ENCODE measurements at places on chromosomes 5 and 9.

- no peak for DNase-seq
Observed at GRCh38 chr9:123940721-123941523, 11.0 kb upstream of the DENND1A start.

- DNase-seq, result no peak
Observed at GRCh38 chr9:128150594-128151308, 1.5 kb downstream of the LCN2 start.

- no peak for DNase-seq
Observed at GRCh38 chr9:33162721-33163311, 4.3 kb downstream of the B4GALT1 start.

DNA sequence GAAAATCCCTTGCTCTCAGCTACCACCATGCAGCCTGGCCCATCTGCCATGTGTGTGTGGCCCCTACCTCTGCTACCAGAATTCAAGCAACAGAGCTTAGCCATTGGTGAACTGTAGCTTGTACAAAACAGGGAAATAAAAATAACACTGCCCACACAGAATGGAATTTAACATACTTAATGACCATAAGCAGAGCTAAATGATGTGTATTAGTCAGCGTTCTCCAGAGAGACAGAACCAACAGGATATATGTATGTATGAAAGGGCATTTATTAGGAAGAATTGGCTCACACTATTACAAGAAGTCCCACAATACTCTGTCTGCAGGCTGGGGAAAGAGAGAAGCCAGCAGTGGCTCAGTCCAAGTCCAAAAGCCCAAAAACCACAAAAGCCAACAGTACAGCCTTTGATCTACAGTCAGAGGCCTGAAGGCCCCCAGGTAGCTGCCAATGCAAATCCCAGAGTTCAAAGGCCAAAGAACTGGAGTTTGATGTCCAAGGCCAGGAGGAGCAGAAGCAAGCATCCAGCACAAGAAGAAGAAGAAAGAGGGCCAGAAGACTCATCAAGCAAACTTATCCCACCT lies 318.8 kb downstream of the DNAH5 start:
- no peak for DNase-seq

DNA sequence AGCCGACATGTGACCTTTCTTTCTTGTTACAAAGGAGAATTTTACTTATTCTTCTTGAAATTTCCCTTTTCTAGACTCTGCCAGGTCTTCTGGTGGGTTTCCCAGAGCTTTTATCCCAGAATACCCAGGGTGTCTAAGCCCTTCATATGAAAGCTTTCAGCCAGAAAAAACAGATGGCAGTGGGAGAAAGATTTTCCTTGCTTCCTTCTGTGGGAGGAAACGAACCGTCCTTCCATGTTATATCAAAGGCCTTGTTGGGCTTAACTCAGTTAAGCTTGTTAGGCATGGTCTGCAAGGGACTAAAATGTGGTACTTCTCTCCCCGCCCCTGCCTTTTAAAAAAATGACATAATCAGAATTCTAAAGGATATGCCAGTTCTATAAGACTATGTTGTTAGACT lies 47.5 kb downstream of the SPATA31D1 start:
- DNase-seq, result no peak

DNA sequence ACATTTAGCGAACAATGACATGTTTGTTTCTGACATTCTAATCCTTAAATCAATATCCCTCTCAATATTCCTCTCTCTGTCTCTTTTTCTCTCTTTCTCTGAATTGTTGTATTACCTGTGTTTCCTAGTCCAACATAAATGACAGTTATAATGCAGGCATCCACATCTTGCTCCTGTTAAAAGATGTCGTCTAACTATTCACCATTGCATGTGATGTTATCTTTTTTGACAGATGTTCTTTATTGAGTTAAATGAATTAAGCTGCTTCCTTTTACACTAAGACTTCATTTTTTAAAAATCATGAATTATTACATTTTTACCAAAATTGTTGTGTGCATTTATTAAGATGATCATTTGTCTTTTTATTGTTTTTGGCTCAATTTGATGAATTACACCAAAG lies 527.5 kb downstream of the PRR16 start:
- DNase-seq, result no peak

GRCh38 chr5:1638658-1639400 lies 115.1 kb upstream of the LPCAT1 start:
- no peak for DNase-seq

GRCh38 chr9:29968831-29969230 lies 2395.6 kb upstream of the C9orf72 start:
- no peak for DNase-seq

DNA sequence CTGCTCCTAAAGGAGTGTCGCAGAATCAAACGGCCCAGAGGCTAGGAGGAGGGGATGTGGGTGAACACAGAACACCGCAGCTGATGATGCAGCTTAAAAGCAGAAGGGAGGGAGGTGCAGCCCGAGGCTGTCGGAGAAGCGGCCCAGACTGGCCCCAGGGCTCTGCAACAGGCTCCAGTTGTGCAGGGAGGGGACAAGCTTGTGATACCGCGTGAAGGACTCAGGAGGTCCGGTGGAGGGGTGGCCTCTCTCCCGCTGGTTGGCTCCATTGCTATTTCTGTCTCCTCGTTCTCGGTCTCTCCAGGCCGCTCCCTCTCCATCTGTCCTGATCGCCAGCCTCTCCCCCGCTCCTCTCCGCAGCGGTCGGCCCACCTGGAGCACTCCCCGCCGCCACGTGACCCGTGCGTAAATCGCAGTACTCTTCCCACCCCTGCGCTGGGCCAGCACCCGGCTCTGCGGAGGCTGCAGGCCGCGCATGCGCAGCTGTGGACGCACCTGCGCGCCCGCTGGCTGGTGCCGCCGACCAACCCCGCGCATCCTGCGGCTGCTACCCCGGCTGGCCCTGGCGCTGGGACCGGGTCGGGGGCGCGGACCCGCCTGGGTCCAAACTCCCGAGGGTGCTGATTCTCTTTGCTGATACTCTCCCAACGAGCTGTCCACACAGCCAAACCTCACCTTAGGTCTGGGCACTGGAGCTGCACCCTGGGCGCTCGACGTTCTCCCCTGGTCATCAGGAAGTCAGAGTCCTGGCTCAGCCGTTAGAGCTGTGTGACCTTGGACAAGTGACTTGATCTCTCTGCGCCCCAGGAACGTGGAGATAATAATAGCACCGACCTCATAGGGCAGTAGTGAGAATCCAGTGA lies 3.7 kb upstream of the STXBP1 start:
- DNase-seq, result peak; percentile 33

DNA sequence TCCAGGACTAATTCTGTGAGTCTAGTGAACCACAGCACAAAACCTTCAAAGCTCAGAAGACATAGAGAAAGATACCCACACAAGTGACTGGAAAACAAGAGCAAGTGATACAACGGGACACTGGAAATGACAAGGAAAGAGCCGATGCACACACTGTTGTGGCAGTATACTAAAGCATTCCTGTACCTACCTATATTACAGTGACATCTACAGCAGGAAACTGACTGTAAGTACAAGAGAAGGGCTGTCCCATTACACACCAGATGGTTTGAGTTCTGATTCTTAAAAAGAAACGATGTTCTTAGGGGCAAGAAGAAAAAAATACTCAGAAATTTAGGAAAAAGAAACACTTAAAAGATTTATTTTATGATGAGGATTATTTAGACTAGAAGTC lies 18.5 kb downstream of the TMEM245 start:
- DNase-seq, result no peak

- no peak for DNase-seq
Observed at GRCh38 chr9:129595903-129596540, 24.9 kb downstream of the C9orf50 start.

- no peak for DNase-seq
Observed at GRCh38 chr9:14198841-14199455, 115.0 kb downstream of the NFIB start.

DNA sequence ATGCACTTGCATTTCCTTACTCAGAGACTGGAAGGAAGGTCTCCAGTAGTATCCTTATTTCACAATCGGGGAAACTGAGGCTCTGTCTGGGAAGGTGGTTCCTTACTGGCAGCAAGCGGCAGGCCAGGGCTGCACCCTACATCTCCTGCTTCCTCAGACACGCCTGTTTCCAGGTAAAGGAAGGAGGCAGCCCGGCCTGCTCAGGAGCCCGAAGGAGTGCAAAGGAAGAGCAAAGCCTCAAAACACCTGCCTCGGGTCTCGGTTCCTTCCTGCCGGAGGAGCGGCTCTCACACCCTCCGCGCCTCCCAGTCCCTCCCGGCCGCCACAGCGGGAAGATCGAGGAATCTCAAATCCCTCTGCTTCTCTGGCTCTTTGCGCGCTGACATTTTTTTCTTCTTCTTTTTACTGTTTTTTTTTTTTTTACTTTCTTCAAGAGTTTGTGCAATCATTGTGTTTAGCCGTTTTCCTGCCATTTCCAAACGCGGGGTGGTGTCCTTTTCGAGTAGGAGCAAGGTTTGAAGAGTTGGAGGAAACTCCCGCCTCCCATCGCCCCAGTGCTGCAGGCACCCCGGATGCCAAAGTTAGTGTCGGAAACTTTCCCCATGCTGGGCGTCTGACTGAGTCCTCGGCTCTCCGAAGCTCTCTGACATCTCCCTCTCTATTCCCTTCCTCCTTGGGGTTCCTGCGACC lies 1.0 kb downstream of the GGTA1 start:
- no peak for DNase-seq

GRCh38 chr5:111863801-111864200 lies 106.8 kb upstream of the NREP start:
- no peak for DNase-seq

DNA sequence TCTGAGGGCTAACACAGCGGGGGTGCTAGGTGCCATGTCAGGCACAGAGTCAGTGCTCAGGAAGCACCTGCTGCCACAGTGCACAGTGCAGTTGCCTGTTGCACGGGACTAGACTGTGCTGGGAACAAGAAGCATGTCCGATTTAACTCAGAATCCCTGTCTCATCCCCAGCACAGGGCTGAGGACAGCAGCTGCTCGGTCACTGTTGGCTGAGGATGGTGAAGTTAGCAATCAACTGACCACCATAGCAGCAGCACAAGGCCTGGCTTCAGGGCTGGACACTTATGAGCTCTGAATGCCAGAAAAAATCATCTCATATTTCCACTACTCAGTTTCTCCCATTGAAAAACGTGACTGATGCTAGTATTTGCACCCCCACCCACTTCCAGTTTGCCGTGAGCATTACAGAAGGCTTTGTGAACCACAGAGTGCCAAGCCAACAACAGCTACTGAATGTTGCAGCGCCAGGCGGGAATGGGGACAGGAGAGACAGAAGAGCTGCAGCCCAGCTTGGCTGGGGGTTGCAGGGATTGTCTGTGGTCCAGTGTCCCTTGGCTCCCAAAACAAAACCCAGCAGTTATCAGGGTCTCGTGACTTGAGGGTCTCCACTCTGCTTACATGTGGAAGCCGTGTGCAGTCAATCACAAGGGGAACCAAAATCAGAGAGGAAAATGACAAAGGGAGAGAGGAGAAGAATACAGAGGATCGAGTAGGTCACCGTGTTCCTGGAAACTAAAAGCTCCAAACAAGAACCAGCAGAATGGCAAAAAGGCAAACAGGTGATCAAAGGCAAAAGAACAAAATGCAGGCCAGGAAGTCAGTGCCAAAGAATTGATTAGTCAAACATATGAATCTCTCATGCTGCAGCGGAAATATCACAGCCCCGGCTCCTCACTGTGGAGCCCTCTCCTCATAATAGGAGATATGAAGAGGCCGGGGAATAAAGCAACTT lies 155.6 kb downstream of the CRB2 start:
- DNase-seq, result no peak

- no peak for DNase-seq
Observed at GRCh38 chr5:137582218-137582617, 83.1 kb upstream of the SPOCK1 start.

DNA sequence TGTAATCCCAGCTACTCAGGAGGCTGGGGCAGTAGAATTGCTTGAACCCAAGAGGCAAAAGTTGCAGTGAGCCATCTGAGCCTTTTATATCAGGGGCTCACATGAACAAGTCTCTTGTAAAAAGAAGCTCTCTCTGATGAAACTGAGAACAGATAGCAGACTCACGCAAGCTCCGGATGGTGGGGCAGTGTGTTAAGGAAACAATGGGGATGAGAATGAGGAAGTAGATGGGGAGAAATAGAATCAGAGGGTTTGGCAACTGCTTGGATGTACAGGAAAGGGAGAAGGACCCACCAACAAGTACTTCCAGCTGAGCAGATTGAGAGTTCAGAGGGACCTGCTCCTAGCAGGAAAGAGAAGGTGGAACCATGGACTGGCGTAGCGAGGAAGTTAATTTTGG lies 18.6 kb downstream of the TMEM252 start:
- no peak for DNase-seq

DNA sequence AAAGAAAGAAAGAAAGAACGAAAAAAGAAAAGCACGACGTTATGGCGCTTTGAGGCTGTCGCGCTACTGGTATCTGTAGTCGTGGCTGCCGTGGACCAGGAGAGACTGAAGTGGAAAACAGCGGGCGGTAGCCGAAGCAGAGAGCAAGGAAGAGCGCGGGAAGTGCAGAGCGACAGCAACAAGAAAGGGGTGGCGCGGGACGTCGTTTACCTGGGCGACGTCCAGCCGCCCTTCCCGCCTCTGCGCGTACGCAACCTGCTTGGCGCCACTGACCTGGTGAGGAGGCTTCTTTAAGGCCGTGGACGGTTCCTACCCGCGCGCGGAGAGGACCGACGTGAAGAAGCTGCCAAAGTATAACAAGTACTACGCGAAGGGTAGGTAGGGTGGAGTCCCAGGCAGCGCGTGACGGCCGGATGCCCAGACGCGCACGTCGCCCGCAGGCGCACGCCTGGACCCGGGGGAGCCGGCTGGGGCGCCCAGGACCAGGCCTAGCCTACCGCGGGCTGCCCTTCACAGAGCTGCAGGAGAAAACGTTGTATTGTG lies 15.4 kb downstream of the CCL28 start:
- DNase-seq, result peak; percentile 8

DNA sequence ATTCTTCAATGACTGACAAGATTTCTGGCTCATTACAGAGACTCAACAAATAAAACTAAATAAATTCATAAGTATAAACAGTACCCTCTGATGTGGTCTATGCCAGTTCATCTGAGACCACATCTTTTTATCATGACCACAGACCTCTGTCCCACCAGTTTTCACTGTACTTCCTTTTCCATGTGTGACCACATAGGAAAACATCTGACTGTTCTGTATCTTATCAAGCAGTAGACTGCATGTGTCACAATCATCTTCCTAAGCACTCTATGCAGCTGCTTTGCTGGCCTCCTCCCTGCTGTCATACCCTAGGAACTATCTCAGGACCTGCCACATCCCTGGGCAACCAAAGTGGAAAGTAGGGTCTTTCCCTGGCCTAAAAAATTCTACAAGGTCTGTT lies 205.0 kb upstream of the ZNF462 start:
- DNase-seq, result no peak

DNA sequence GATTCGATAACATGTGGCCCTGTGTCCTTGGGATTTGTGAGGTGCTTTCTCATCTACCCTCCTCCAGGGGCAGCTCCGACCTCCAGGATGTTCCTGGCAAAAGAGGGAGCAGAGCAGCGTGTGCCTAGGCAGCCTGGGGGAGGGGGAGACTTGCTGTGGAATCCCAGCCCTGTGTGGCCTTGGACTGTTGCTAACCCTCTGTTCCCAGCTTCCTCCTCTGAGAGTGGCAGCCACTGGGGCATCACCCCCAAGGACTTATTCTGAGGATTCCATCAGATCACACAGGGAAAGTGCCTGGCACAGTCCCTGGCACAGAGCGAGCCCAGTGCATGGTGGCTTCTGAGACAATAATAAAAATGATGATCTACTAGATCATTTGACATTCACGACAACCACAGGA lies 265.1 kb upstream of the MVB12B start:
- DNase-seq, result no peak
